Astrocyte (in vitro differentiated cells and primary cell): ENCODE measurements at places on chromosomes 12 and 14.
A peak's percentile ranks its signal among the peaks of the same experiment; 100 is the strongest.

GRCh38 chr12:110694330-110694901 lies 5.5 kb upstream of the HVCN1 start:
- no peak for DNase-seq

DNA sequence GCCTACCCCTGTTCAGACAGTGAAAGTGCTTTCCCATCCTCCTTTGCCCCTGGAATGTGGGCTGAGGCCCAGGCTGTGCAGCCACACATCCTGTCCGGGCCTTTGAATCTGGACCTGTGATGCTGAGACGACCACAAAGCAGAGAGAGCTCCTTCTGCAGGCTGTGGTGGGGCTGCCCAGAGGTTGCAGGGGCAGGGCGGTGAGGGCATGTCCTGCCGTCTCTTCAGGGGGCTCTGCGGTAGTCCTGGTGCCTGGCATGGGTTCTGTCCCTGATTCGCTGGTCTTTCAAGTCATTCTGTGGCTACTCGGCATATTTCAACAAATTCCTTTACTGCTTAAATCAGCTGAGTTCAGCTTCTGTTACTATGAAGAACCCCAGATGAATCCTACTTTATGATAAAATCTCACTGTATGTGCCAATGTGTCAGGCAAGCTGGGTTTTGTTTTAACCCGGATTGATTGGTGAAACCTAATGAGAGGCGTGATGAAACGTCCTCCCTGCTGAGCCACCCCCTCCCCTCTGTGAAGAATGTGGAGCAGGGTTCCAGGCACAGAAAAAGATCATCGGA lies 63.4 kb upstream of the DICER1 start:
- peak; percentile 84 for DNase-seq

DNA sequence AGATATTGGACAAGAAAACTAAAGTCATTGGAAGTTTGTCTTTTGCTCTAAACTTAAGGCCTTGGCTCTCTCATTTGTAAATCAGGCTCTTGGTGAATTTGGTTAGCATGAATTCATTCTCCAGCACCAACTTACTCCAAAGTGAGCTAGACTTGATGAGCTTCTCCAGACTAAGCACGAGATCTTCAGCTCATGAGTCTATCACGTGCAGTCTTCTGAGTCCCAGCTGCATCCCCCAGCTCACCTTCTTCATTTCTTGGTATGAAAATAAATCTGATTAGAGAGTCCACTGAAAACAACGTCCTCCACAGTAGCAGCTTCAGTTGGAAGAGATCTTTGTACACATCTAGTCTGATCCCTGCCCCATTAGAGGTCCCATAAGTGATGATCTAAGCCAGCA lies 52.5 kb upstream of the DDX11 start:
- no peak for DNase-seq

GRCh38 chr14:34165847-34166350 lies 215.0 kb upstream of the EGLN3 start:
- no peak for DNase-seq

DNA sequence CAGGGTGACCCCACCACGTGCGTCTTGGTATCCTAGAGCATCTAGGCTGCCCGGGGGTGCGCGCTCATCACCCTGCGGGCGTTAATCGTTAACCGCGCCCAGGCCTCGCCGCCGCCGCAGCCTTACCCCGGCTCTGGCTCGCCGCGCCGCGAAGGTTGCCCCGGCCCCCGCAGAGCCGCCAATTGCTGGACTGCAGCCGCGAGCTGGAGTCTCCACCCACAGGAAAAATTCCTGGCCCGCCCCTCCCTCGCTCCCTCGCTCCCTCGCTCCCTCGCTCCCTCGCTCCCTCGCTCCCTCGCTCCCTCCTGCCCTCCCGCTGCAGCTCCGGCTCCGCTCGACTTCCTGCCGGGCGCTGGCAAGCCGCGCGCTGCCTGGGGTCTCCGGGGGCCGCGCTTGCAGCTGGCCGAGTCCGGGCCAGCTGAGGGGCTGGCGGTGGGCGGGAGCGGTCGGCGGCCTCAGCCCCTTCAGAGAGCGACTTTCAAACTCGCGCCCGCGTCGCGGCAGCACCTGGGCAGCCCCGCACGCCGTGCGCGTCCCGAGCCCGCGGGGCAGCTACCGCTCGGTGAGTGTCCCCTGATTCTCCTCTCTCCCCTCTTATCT lies at the start of gene PLEKHG3:
PLEKHG3 (plus strand) TSS at position 282 of the 600 bp plus-strand sequence. CDS start 23,208 bp downstream, outside the sequence.
- peak; percentile 69 for DNase-seq

GRCh38 chr14:53109105-53110041 lies 43.8 kb downstream of the DDHD1 start:
- DNase-seq = no peak

DNA sequence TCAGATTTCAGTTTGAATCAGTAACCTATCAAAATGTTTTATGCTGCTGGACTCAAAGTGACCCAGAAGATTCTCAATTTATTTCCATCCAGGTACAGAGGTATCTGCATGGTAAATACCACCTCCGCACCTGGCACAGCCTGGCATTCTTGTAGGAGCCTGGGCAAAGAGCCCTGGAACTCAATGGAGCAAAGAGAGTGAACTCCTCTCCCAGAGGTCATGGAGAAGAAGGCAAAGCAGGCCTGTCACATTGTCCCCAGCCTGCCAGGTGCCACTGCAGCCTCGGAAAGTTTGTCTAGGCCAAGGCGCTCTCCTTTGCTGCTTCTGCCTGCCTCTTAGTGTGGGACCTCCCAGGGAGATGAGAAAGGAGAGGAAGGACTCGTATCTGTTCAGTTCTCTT lies 319.8 kb downstream of the ZFP36L1 start:
- no peak for DNase-seq

DNA sequence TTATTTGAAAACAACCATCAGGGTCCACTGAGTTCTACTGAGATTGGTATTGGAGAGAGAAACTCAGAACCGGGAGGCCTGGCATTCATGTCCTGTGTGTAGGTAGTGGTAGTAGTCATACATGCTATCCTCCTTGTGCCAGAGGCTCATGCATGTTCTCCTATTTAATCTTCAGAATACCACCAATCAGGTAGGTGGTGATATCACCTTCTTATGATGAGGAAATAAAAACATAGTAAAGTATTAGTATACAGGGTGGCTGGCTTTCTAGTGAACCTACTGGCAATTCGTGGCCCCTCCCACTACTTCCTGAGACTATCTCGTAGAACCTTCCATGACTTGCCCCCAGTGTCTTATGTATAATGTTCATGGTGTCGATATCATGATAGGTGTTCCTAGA lies 40.5 kb upstream of the EID3 start:
- no peak for DNase-seq

DNA sequence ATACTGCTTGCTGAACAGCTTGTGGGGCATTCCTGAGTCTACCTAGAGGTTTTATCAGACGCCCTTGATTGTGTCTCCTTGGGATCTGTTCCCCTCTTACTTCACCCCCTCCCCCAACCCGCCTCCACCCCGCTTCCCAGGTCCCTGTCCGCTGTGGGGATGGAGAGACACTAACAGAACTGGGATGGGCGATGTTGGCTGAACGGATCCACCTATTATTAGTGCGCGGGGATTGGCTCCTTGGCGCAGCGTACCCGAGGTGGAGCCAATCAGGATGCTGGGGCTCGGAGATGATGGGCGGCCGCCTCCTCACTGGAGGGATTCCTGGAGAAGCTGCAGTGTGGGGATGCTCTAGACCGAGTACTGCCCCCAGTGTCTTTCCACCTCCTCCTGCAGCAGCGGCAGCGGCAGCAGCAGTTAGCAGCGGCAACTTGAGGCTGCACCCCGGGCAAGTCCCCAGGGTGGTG lies at the start of gene SYT1:
SYT1 (plus strand) TSS at position 372 of the 467 bp plus-strand sequence.
- peak; percentile 87 for DNase-seq

- DNase-seq = no peak
Measured at GRCh38 chr14:52091928-52092327, 23.1 kb upstream of the NID2 start.

DNA sequence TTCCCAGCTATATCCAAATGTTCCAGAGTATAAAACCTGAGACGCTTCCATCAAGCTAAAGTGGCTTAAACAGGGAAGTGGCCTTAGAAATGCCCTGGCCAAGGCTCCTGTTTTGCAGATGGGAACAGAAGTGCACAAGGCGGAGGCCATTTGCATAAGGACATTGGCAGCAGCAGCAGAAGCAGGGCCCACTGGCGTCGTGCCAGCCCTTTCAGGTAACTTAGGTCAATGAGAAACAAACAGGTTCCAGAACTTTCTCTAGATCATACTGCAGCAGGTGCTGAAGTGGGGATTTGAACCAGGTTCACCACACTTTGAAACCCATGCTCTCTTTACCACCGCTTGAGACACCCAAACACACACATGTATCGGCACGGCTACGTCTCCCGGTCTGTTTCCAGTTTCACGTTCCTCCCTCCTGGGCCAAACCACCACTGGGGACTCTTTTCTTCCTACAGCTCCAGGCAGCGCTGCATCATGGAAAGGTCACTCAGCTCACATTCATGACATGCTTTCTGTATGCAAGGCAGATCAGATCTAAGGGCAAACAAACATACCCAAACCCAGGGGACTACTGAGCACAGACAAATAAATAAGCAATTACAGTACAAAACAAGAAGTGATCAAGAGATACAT lies 46.0 kb upstream of the PLEKHG6 start:
- no peak for DNase-seq

DNA sequence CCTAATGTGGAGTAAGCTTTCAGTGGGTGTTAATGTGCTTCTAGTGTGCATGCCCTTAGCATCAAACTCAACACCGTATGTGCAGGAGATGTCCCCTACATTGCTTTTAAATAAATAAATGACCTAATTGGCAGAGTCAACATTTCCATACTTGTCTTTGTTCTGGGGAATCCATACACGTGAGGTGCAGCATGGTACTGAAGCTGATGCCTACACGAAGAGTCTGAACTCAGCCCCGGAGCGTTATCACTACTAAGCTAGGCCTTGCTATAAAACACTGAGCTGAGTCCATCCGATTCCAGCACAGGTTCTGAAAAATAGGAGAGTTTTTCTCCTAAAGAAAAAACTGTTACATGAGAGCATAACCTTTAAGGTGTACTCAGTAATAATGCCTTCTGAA lies 125.0 kb upstream of the DYRK2 start:
- no peak for DNase-seq

GRCh38 chr12:67592228-67593011 lies 56.1 kb upstream of the DYRK2 start:
- peak; percentile 56 for DNase-seq

GRCh38 chr12:92290350-92290695 lies 144.7 kb upstream of the BTG1 start:
- DNase-seq = peak; percentile 52

DNA sequence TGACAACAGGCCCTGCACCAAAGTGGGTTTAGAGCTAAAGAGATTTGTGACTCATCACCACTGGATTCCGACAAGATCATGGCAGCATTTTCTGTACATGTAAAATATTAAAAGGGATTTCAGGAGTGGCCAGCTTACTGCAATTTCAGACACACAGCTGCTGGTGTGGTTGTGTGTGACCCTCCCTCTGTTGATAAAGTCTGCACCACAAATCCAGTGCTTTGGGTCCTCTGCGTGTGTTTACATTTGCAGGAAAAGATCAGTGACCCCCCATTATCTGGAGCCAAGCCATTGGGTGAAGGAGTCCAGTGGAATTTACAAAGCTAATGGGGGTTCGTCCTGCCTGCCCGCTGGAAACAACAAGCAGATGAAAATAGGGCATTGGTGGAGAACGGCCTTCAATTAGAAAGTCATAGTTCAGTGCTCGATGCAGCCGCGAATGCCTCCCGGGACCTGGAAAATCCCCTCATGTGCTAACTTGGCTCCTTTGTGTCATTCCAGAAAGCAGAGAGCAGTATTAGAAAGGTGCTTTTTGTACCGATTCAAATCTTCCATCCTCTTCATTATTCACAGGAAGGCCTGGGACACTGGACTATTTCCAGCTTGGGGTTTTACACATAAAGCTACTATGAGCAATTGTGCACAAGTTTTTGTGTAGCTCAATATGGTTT lies 188.5 kb upstream of the TMEM132C start:
- DNase-seq = peak; percentile 52

DNA sequence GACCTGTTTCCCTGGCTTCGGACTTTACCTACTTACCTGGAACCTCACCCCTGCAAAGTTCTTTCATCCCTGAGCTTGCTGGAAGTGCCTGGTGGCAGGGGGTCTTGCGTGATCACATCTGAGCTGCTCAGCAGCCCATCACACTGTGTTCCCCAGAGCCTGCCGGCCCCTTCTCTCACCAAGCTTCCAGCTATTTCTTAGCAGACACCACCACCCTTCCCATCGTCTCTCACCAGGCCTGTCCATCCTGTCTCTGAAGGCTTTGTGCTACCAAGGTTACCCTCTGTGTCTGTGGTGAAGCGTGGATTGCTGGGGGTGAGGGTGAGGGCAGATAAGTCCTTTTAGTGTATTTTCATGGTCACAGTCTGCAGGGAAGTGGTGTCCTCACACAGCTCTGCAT lies 78.8 kb upstream of the NRXN3 start:
- DNase-seq = no peak

GRCh38 chr14:79363291-79363690 lies 848.0 kb downstream of the DIO2 start:
- DNase-seq = no peak

GRCh38 chr12:8057839-8058238 lies 8.3 kb downstream of the C3AR1 start:
- peak; percentile 13 for DNase-seq

- DNase-seq = no peak
Measured at GRCh38 chr12:4147031-4147481, 126.5 kb upstream of the CCND2 start.

DNA sequence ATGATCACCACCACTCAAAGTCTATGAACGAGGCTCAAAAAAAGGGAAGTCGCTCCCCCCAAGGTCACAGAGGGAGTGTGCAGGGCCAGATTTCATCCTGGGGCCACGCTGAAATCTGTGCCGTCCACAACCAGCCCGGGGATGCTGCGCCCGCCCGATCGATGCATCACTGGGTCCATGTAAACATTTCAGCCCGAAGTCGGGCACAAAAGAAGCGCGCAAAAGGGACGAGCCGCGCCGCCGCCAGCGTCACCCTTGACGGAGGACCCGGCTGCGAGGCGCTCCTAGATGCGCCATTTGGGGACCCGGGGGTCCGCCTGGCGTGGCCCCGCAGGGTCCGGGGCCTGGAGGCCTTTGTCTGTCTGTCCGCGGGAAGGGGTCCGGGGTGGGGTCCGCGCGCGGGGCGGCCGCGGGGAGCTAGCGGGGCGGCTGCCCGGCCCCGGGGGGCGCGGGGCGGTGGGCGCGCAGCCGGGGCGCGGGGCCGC lies 503 bp downstream of the FBXO21 start:
- peak; percentile 12 for DNase-seq

GRCh38 chr14:106556665-106557289 lies 1030.4 kb downstream of the TMEM121 start:
- DNase-seq = no peak

DNA sequence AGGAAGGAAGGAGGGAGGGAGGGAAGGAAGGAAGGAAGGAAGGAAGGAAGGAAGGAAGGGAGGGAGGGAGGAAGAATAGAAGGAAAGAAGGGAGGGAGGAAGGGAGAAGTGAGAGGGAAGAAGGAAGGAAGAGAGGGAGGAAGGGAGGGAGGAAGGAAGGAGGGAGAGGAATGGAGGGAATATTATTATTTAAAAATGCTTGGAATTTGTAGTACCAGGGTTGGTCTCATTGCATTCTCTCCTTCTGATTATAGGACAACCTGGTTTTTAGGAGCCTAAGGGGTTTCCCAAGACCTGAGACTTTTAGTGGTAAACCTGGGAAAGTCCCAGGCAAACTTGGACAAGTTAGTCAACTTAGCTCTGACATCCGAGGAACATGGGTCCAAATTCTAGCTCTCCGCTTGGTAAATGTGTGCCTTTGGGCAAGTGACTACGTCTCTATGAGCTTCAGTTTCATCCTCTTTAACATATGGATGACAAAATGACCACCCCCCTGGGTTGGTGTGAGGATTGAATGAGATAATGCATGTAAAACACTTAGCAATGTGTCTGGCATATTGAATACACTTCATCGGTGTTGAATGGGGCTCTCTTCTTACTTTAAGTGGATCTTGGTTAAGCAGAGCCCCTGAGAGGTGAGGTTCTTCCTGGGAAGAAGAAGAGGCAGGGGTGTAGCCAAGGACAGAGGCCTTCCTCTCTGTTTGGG lies 690.7 kb upstream of the TBX3 start:
- DNase-seq = no peak
